Type B pancreatic cell (in vitro differentiated cells): ENCODE measurements at places on chromosomes 5 and 9. TPM values are rescaled to one million over a fixed set of nuclear protein-coding genes. Genes with fewer than 3 reads are reported as not detected.

Gene LCNL1
- not detected in 2 replicates for total RNA-seq

Gene IFNA21
- not detected in 2 replicates for total RNA-seq

Gene PFN3
- not detected in 2 replicates for total RNA-seq

Gene YIPF5
- 65.3 and 82.8 TPM in 2 replicates for total RNA-seq

Gene KIF27
- 9.3 and 13.3 TPM in 2 replicates for total RNA-seq

Gene MOB3B
- total RNA-seq = 15.4 and 27.5 TPM in 2 replicates

Gene TAF1L
- total RNA-seq = not detected in 2 replicates
